ENCODE measurements at places on chromosomes 1 and 21. TPM values are rescaled to one million over a fixed set of nuclear protein-coding genes. Genes with fewer than 3 reads are reported as not detected.

Gene CD1B
- not detected for total RNA-seq

Gene SPATA1
- total RNA-seq: 2.2 TPM

Gene MATN1
- 0.12 TPM for total RNA-seq

Gene HTR6
- not detected for total RNA-seq

Gene COL16A1
- total RNA-seq: 52.5 TPM

Gene PROX1
- total RNA-seq: 11.1 TPM

Gene FMN2
- 3.5 TPM for total RNA-seq

Gene S100A16
- 86.7 TPM for total RNA-seq

Gene SEC22B
- 28.8 TPM for total RNA-seq

Gene TIE1
- total RNA-seq: 23.3 TPM

Gene CALML6
- total RNA-seq: 0.32 TPM

Gene USP24
- 34.6 TPM for total RNA-seq

Gene ADORA1
- total RNA-seq: 7.3 TPM
